Activated naive CD8-positive, alpha-beta T cell treated with anti-CD3 and anti-CD28 coated beads, Interleukin-2, amount 10 ng/mL, durations not matched to agents 7 days and 5 days (primary cell): ENCODE measurements at places on chromosomes 16 and 17. TPM values are rescaled to one million over a fixed set of nuclear protein-coding genes. Genes with fewer than 3 reads are reported as not detected.

The OR1E1 gene
- not detected for total RNA-seq

The GP1BA gene
- not detected for total RNA-seq

The RAB26 gene
- 0.69 TPM for total RNA-seq

DNA sequence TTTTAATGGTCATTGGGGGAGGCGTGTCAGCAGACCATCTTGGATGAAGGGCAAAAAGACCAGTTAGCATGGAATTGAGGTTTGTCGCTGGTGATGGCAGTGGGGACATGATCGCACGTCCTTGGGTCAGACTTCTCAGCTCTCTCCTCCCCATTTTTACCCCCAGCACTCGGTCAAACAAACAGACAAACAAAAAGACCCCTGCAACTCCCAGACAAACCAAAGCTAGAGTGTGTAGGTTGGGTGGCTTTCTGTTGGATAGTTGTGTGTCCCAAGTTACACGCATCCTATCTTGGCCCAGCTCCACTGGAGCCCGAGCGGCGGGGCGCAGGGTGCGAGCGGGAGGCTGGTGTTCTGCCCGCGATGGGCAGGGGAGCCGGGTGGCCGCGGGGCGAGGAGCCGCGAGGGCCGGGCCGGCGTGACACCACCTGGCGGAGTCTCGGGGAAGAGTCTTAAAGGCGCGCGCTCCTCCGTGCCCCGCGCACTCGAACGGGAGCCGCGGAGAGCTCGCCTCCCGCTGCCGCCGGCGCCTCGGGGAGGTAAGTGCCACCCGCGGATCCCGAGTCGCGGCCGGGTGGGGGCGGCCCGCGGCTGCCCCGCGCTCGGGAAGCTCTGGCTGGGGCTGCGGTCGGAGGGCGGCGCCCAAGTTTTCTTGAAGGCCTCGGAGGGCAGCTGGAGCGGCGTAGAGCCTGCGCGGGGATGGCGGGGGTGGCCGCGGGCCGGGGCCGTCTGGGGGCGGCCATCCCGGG, 18.5 kb upstream of the NTN1 start:
- peak; percentile 59 for DNase-seq

GRCh38 chr16:88655053-88655732, 4.3 kb upstream of the CYBA start:
- DNase-seq: no peak

DNA sequence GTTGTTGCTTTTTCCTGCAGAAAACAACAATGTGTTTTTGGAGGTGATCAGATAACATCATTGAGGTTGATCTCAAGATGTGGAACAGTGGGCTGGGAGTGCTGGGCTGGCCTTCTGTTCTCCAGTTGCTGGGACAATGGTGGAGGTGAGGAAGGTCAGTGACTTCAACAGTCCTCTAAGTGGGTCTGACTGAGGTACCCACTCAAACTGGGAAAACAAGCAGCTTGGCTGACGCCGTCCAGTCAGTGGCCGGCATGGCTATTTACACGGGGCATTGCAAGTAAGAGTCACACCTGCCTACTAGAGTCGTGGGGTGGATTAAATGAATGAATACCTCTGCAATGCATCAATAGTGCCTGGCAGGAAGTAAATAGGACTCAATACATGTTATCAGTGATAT, 386.7 kb upstream of the ZFHX3 start:
- DNase-seq: no peak

DNA sequence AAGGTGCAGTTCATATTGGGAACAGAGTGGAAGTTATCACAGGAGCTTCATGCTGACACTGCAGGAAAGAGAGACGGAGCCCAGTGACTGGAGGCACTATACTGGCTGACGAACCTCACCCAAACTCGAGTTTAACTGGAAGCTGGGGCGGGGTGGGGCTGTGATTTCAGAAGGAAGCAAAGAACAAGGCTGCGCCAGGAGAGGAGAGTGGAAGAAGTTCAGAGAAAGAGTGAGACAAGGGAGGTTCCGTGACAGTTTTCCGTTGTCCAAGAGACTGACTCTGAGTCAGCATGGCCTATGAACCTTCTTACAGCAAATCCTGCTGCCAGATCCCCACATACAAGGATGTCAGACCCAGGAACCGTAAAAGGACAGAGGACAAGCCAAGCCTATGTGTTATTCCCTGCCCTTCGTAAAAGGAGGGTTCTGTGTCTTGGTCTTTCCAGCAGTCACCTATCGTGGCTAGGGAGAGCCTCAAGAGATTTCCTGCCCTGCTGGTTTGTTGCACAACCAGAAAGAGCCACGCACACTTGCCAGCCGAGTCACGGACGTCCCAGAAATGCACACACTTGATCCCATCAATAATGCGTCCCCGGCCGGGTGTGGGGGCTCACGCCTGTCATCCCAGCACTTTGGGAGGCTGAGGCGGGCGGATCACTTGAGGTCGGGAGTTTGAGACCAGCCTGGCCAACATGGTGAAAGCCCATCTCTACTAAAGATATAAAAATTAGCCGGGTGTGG, 5.1 kb downstream of the PITPNA start:
- no peak for DNase-seq

- no peak for DNase-seq
Observed at GRCh38 chr16:14088155-14088753, 17.1 kb downstream of the MRTFB start.

- DNase-seq: no peak
Observed at GRCh38 chr17:33169580-33170285, 123.4 kb downstream of the ASIC2 start.
